BJ (cell line): ENCODE measurements at places on chromosomes 13 and 19.

DNA sequence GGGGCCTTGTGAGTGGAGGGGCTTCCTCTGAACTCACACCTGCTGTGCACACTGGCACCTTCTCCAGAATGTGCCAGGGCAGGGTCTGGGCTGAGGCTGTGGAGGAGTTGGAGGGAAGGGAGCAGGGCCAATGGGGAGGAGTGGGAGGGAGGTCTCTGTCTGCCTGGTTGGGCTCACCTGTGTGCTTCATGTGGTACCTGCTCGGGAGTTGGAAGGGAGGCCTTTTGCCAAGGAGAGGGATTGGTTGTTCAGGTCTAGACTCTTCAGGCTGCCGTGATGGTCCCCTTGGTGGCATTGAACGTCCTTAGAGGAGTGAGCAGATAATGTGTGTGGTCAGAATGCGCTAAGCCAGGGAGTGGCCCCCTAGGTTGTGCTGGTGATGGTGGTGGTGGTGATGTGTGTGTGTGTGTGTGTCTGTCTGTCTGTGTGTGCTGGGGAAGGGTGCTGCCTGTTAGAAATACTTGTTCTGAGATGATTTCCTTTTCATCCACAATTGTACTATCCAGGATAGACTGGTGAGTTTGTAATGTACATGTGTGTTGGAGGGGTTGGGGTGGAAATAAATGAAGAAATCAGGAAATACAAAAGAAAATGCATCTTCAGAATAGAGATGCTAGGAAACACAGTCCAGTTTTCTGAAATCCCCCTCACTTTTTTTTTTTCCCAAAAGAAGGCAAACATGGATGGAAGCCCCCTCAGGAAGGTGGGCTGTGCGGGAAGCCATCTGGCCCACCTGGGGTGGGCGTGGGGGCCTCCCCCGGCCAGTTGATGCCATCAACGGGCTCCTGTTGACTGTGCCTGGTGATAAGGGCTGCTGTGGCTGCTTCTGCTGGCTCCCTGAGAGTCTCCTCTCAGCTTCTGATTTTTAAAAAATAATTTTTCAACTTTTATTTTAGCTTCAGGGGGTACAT is 140.5 kb upstream of the ZNF536 start:
- DNase-seq = no peak

DNA sequence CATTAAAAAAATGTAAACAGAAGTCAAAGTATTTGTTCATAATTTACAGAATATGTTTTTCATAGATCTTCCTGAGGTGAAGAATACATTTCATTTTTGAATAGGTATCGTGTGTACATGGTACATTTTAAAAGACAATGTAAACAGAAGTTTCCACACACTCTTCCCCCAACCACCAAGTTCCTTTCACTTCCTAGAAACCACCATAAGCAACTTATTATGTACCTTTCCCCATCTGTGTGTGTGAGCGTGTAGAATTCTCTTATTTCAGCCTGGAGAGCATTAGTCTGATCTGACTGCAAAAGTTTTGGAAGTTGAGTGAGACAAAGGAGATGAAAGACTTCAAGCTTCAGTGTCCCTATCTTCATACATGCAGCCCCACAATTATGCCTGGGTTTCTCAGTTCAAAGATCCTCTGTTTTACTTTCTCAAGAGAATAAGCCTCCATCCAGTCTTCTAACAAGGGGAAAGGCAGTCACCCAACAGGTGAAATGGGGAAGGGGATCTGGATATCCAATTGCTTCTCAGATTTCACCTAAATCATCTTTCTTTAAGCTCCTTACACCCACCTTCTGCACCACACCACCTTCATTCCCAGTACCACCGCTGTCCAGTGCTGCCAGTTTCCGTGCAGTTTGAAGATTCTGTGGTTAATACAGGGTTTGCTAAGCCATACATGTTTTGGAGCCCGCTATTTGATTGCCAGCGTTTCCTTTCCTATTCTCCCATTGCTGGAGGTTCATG is 2.1 kb downstream of the TEX30 start:
- no peak for DNase-seq

- DNase-seq = no peak
Measured at GRCh38 chr19:37926711-37927110, 19.7 kb downstream of the SIPA1L3 start.

- no peak for DNase-seq
Measured at GRCh38 chr13:59710996-59711701, 452.6 kb downstream of the DIAPH3 start.

DNA sequence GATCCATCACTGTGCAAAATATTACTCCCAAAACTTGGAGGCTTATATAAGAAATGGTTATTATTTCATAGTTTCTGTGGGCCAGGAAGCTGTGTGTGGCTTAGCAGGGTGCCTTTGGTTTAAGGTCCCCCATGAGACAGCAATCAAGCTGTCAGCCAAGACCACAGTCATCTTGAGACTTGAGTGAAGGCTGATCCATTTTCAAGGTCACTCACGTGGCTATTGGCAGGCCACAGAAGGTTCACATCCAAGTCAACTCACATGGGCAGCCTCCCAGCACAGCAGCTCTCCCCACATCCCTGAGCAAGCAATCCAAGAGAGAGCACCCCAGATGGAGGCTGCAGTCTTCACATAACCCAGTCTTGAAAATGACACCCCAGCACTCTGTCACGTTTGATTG is 537.4 kb downstream of the MYO16 start:
- no peak for DNase-seq

- no peak for DNase-seq
Measured at GRCh38 chr13:44197791-44198770, 175.5 kb upstream of the SERP2 start.

DNA sequence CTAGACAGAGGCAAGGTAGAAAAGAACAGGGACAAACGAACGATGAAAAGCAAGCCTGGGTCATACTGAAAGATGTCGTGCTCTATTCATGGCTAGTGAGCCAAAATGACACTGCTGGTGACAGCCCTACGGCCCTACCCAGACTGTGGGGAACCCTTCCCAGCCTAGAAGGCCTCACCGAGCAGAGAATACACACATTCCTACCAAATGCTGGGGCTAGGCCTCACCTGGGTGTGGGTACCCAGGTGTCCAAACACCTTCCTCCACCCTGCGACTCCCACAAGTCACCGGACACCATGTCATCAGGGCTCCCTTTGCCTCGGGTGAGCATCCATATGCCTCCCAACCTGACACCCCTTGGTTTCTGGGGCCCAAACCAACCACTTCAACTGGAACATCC is 85.3 kb upstream of the DOCK9 start:
- no peak for DNase-seq

GRCh38 chr13:51999510-51999911 is 11.7 kb downstream of the ATP7B start:
- no peak for DNase-seq

DNA sequence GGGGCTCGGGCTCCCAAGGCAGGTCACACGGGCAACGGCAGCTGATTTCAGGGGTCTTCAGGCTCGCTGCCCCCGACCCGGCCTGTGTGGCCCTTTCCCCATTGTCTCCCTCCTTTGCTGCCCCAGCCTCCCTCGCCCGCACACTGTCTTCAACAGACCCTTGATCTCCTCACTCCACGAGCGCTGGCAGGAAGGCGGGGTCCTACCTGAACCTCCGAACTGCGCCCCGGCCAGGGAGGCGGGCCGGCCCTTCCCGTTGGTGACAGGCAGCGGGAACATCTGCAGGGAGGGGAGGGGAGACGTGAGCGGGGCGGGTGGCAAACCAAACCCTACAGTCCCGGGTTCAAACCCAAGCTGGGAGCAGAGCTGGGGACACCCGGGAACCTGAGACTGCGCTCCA is 6.3 kb downstream of the TCF3 start:
- no peak for DNase-seq

- no peak for DNase-seq
Measured at GRCh38 chr19:37309834-37310575, 60.9 kb upstream of the ZNF527 start.

- DNase-seq = no peak
Measured at GRCh38 chr19:33189453-33189852, 4.7 kb upstream of the LRP3 start.

GRCh38 chr13:98557937-98558792 is 18.7 kb downstream of the STK24 start:
- DNase-seq = no peak

DNA sequence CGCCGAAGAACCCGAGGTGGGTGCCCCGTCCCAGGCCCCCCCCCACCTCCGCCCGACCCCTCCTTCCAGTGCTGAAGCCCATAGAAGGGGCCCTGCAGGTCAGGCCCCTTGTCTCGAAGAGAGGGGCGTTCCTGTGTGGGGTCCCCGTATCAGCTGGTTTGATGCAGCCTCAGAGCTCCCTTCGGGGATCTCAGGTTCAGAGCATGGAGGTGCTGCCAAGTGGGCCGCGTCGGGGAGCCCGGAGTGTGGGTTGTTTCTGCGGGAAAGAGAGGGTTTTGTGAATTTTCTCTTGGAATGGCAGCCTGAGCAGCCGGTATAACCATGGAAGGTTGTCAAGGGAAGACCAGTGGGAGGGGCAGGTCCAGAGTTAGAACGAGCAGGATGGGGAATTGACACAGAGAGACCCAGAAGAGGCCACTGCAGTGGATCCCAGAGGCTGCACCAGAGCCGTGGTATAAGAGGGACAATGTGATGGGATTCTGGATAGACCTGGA is 384 bp downstream of the TRAPPC2B start:
- no peak for DNase-seq

- DNase-seq = no peak
Measured at GRCh38 chr19:18506101-18506930, 15.6 kb downstream of the ELL start.

DNA sequence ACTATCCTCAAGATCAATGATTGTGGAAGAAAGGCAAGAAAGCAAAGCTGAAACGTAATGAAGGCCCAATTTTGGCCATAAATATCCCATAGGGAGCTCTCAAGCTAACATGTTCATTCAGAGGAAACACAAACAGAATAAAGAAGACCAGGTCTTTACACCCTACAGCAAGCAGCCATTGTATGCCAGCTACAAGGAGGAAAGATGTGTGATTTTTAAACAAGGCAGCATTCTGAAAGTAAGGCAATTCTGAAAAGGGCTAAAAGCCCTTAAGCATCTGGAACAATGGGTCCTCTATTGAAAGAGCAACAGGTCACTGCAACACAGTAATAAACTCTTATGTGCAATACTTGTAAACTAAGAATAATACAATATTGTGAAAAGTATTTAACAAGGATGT is 1002.4 kb downstream of the SLITRK1 start:
- no peak for DNase-seq

- DNase-seq = no peak
Measured at GRCh38 chr13:21079221-21079620, 17.8 kb upstream of the LATS2 start.

DNA sequence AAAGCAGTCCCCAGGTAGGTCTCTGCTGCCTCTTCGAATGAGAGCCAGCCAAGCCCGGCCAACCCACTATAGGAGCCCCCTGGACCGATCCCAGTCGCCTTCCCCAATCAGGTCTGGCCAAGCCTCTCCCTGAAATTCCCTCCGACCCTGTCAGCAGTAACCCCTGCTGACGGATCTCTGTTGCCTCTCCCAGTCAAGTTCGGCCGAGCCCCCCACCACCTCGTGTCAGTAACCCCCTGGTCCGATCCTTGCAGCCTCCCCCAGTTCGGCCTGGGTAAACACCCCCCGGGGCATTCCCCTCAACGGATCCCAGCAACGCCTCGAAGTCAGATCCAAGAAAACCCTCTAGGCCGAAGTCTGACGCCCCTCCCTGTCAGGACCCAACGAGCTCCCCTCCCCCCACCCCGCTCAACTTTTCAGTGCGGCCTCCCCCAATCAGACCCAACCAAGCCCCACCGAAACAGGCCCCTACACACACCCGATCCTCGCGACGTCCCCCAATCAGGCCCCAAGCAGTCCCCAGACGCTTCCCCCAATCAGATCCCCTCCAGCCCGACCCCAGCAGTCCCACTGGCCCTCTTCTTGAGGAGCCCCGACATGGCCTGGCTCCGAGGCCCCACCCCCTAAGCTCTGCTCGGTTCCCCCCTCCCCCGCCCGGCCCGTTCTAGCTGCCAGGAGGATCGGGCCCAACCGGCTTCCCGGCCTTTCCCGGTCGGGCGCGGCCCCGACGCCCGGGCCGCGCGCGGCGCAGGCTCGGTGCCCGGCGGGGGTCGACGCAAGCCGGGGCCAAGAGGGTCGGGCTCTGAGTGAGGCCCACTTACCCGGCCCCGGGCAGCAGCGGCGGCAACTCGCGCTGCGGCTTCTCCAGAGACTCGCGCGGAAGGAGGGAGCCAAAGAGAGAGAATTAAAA is 1.8 kb downstream of the TNPO2 start:
- no peak for DNase-seq

DNA sequence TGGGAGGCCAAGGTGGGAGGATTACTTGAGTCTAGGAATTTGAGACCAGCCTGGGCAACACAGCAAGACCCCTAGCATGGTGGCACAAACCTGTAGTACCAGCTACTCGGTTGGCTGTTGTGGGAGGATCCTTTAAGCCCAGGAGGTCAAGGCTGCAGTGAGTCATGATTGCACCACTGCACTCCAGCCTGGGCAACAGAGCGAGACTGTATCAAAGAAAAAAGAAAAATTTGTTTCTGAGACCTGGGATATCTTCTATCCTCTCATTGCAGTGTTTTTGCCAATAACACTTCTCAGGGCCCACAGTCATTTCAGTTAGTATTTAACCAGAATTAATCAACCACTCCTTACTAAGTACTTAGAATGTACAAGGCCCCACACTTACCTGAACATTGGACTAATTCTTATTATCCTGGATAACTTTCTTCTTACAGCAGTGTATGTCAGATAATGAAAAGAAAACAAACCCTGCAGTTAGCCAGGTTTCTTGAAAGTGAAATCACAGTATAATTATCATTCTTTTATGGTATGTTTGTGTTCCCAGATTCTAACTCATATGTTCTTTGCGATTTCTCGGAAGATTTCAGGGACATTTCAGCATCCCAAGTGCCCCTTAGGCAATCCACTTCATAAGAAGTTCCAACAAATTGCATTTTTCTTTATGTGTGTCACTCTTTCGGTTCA is 75.6 kb upstream of the KLF5 start:
- peak; percentile 72 for DNase-seq

DNA sequence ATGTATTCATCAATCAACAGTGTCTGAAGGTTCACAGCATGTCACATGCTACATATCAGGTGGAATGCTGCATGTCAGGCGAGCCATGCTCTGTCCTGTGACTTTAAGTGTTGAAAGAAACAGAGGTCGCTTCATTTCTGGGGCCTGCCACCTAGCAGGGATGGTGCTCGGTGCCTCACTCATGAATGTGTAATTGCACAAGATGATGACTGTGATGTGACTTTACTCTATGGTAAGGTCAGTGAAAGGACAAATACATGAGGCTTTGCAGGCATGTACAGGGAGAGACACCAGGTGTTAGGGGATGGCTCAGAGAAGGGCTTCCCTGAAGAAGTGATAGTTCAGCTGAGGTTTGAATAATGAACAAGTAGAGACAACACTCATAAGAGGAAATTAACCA is 66.7 kb downstream of the FRY start:
- no peak for DNase-seq

DNA sequence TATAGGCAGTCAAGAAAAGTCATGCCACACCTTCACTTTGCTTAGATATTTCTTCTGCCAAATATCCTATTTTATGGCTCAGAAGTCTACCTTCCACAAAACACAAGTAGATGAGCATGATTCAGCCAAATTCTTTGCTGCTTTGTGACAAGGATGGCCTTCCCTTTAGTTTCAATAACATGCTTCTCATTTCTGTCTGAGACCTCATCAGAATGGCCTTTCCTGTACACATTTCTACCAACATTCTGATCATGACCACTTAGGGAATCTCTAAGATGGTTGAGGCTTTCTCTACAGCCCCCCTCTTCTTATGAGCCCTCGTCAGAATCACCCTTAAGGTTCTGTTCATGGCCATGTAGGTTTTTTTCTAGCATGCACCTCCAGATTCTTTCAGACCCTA is 96.2 kb downstream of the COL4A2 start:
- peak; percentile 83 for DNase-seq

- no peak for DNase-seq
Measured at GRCh38 chr19:4923276-4923747, 14.0 kb downstream of the UHRF1 start.

- DNase-seq = no peak
Measured at GRCh38 chr19:2239771-2240770, 3.4 kb downstream of the SF3A2 start.
